ENCODE measurements at places on chromosomes 5 and 9.
A peak's percentile ranks its signal among the peaks of the same experiment; 100 is the strongest.

DNA sequence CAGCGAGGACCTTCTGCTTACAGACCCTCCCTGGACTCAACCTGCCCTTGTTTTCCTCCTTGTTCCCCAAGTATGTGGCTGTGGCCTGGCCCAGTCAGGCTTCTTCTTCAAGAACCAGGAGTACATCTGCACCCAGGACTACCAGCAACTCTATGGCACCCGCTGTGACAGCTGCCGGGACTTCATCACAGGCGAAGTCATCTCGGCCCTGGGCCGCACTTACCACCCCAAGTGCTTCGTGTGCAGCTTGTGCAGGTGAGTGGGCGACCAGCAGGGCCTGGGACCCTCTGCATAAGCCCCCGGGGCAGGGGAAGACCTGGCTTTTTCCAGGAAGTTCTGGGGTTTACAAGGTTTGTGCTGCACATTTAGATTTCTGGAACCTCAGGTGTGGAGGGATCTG is 56.9 kb downstream of the ABLIM3 start:
- DNase-seq = no peak

DNA sequence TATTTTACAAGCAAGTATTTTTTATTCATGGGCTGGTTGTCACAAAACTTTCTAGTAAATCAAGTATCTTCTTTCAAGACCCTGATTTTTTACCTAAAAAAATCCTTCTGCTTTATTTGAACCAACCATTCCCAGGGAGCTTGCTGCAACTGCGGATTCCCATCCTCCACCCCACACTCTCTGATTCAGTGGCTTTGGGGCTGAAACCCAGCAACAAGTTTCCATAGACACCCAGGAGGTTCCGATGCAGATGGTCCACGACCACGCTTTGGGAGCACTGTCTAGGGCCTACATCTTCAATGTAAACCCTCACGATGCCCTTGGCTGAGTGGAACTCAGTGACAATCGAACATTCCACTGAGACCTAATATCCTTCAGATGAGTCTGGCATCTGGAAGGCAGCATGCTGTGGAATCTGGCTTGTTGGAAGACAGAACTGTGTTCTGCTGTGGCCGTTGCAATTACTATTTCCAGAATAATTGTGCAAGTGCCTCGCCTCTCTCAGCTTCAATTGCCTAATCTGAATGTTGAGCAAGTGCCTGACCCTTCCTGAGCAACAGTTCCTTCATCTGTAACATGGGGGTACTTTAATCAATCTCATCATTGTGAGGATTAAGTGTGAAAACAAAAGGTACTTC is 105.1 kb downstream of the INSYN2B start:
- no peak for DNase-seq

DNA sequence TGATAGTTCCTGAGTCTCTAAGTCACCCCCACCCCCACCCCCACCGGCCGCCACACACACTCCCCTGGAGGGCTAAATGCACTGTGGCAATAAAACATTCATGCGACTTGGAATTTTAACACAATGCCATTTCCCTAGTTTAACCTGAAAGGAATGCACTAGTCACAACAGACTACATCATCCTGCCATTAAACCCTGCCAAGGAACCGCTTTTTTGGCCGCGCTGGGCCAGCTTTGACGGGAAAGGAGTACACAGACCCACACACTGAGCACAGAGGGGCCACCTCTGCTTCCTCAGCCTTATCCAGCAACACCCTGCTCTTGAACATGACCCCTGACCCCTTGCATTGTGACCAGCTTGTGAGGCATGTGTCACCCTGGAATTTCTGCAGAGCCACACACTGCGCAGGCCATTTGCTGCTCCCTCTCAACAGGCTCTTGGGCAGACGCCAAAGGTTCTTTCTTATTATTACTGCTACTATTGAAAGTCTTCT is 165.3 kb downstream of the BNC2 start:
- DNase-seq = peak; percentile 73

DNA sequence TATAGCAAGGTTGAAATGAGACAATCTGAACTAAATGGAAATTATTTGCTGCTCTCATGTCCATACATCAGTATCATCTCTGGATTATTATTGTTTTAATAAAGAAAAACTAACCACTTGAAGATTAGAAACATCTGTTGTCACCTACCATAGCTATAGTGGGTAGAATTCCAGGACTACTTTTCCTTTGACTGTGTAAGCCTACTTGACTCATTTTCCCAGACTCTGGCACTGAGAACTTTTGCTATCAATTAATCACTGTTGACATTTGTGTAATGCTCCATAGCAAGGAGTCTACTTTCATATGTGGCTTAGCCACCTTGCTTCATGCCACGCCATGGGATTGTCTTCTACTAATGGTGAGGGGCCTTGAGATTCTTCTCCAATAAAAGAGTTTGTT is 59.9 kb upstream of the ARRDC3 start:
- no peak for DNase-seq

GRCh38 chr9:840343-840742 is 1.2 kb upstream of the DMRT1 start:
- DNase-seq = no peak

DNA sequence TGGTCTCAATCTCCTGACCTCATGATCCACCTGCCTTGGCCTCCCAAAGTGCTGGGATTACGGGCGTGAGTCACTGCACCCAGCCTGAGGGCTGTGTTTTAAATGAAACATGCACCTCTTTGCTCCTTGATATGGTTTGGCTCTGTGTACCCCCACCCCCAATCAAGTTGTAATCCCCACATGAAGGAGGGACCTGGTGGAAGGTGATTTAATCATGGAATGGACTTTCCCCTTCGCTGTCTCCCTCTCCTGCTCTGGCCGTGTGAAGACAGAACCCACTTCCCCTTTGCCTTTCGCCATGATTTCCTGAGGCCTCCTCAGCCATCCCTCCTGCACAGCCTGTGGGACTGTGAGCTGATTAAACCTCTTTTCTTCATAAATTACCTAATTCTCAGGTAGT is 12.5 kb upstream of the NOTCH1 start:
- DNase-seq = no peak

GRCh38 chr5:141411575-141411974 is 1.2 kb upstream of the PCDHGA10 start:
- DNase-seq = no peak

- DNase-seq = no peak
Measured at GRCh38 chr5:142023836-142024235, 11.0 kb upstream of the GNPDA1 start.

- no peak for DNase-seq
Measured at GRCh38 chr5:138929571-138929955, 54.4 kb upstream of the LRRTM2 start.

GRCh38 chr5:152125661-152126205 is 201.1 kb upstream of the GLRA1 start:
- DNase-seq = no peak

- no peak for DNase-seq
Measured at GRCh38 chr9:122265149-122265915, 650 bp downstream of the MRRF start.

DNA sequence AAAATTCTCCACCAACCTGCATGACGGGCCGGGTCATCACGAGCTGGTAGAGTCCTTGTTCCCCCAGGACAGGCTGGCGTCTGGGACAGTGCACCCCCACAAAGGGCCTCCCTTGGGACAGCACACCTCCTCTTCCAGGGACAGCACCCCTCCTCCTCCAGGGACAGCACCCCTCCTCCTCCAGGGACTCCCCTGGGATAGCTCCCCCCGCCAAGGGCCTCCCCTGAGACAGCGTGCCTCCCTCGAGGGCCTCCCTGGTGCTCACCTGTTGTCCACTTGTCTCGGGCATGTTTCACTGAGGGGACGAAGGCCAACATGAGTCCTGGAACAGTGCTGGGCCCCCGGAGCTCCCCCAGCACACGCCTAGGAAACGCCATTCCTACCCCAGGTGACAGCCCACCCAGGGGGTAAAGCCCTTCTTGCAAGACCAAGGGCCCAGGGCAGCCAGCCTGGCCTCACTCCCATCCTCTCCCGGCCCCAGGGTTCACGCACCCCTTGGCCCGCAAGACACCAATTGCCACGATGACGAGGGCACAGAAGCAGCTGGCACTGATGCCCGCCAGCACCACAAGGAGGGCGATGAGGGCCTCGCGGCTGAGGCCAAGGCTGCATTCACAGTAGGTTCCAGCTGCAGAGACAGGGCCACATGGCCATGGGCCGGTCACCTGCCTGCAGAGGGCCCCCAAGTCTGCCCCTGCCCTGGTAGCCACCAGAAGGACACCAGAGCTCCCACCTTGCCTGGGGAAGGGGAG is 531 bp downstream of the TMEM210 start:
- no peak for DNase-seq

GRCh38 chr5:125452991-125453390 is 706.6 kb upstream of the ZNF608 start:
- no peak for DNase-seq

DNA sequence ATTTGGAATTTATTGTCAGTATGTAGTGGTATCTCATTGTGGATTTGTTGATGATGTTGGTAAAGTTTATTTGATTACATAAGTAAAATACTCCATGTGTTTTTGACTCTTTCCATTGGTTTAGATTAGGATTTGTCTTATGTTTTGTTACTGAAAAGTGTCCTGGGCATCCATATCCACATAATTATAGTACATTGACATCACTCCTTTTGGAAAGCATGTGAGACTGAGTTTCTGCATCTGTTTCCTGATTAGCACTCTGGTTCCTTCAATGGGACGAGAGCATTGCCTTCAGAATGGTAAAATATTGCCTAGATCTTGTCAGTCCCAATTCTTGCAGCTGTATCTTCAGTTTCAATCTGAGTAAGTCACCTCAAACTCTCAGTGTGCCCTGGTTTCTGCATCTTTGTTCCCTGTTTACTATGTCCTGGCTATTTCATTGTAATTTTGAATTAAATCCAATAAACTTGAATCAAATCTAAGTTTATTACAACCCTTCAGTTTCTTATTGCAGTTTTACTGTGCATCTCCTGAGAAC is 128.1 kb downstream of the FBXO38 start:
- DNase-seq = no peak

- no peak for DNase-seq
Measured at GRCh38 chr5:102823441-102823874, 68.4 kb downstream of the PAM start.

DNA sequence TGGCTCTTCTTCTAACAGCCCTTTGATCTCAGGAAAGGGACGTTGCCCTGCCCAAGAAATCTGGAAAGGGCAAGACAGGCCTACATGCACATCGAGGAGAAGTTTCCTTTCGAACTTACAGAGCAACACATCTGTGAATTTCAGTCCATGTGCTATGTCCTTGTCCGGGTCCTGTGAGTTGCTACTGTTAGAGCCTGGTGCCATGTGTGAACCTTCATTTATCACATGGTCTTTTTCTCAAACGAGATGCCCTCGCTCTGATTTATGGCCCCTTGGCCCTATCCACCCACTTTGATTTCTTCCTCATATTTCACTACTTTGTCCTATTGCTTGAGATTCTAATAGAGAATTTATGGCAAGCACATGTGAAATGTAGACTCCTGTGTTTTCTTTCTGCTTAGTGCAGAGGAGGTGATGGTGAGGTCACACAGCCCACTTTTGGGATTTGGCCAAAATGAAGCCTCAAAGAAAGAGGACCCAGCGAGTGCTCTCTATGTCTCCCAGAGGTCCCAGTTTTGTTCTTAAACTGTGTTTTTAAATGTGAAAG is 153.1 kb downstream of the SNCAIP start:
- no peak for DNase-seq

- no peak for DNase-seq
Measured at GRCh38 chr5:81995407-81995806, 23.6 kb downstream of the ATG10 start.

- DNase-seq = peak; percentile 41
Measured at GRCh38 chr9:130128733-130129431, 43.3 kb upstream of the NCS1 start.

- DNase-seq = no peak
Measured at GRCh38 chr5:5422819-5423515, 490 bp downstream of the ICE1 start.

DNA sequence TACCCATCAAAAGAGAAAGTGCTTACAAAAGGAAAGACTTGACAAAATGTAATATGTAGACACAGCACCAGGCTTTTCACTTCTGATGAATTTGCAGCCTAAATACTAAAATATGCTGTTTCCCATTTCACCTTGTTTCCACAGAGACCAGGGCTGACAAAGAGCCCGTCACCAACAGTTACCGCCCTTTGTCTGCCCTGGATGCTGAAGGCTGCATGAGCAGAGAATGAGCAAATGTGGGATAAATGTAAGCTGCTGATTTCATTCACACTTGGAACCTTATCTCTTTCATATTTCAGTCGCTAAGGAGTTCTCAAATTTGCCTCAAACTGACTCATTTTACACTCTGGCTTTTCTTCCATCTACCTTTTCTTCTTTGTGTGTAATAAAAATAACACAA is 213.9 kb downstream of the TMEM167A start:
- DNase-seq = no peak
